ENCODE measurements at places on chromosomes 13 and 19.
A peak's percentile ranks its signal among the peaks of the same experiment; 100 is the strongest.

- DNase-seq = peak; percentile 70
These were observed at the start of gene ZNF350 for GRCh38 chr19:51986309-51987291. Gene ZNF350, minus strand, starts transcription at chr19:51986840. Its CDS starts 12,480 bp downstream, at chr19:51974360.

GRCh38 chr19:46192992-46193650 is 36.4 kb upstream of the IGFL1 start:
- DNase-seq = peak; percentile 22

GRCh38 chr13:101383595-101383994 is 32.7 kb downstream of the NALCN start:
- DNase-seq = no peak

DNA sequence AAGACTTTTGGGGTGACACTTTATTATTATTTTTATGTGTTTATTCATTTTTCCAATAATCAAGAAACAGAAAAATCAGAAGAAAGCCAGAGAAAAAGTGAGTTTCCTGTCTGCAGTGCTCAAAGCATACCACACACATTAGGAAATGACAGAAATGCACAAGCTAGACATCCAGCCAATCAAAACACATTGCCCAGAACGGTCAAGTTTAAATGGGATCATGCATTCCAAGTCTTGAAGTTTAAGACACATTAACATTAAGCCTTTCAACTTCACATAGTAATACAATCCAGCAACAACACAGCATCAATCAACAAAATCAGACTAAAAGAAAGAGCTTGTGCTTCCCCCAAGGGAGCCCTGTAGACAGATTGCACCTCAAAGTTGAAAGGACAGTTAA is 28.7 kb upstream of the MEDAG start:
- DNase-seq = no peak

- no peak for DNase-seq
These were observed 1.4 kb downstream of the CERS4 start for GRCh38 chr19:8210421-8211101.

DNA sequence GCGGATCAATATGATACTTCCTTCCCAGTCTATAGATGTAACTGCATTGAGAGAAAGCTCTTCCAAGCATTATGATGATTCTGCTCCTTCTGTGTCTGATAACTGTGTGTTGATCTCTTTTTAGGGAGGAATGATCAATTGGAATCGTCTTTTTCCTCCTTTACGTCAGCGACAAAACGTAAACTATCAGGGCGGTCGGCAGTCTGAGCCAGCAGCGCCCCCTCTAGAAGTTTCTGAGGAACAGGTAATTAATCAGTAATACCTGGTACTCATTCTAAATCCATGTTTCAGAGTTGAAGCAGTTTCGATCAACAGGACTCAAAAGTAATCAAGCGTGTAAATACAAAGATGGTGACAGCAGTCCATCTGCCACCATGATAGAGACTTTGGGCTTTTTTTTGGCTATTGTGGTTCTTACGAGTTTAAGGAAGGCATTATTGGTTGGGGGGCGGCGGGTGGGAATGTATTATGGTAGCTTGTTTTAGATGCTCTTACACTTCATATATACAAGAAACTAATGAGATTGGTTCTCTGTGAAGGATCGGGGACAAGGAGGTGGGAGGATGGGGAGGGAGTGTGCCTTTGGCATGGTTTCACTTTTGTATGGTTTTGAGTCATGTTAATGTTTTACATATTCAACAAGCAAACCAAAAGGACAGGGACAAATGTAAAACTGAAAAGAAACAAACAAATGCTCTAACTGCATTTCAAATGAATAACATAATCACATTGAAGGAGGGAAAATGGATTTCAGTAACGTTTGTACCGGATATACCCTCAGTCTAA is 60.7 kb upstream of the GPR183 start:
- DNase-seq = no peak

DNA sequence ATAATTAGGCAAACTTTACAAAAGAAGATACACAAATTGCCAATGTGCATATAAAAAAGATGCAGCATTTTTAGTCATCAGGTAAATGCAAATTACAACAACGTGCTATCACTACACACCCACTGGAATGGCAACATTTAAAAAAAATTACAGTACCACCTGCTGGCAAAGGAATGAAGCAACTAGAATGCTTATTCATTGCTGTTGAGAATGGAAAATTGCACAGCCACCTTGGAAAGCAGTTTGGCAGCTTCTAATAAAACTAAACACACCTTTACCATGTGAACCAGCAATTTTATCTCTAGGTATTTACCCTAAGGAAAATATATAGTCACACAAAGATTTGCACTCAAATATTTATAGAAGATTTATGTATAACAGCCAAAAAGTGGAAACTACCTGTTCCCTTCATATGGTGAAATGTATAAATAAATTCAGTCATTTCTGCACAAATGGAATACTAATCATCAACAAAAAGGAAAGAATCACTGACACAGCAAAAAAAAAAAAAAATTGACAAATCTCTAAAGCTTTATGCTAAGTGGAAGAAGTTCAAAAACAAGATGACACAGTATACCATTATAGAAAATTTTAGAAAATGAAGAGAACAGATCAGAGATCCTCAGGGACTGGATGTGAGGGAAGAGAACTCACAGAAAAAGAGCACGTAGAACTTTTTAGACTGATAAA is 30.3 kb downstream of the OXGR1 start:
- DNase-seq = no peak

DNA sequence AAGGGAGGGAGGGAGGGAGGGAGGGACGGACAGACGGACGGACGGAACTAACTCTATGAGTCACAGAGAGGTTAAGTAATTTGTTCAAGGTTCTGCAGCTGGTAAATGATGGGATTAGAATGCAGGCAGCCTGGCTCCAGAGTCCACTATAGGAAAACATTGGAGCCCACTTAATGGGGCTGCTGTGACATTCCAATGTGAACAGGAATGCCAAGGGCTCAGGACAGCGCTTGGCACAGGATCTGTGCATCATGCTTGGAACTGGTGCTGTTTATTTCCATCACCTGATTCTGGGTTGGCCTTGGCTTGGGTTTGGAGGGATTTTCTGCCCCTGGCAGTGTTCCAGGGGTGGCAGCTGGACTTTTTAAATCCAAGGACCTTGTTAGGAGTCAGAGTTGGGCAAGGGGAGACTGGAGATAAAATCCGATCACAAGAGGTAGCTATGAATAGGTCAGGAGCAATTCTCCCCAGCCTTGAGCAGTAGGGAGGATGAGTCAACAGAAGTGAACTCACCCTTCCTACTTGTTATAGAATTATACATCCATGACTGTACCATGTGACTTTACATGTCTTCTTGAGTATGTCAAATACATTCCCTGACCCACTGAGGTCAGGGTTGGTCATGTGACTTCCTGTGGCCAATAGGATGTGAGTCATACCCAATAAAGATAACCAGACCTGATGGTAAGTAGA is 7.8 kb upstream of the HIF3A start:
- DNase-seq = no peak

GRCh38 chr19:2523630-2524311 is 47.8 kb downstream of the GADD45B start:
- no peak for DNase-seq

Data from stimulated activated CD8-positive, alpha-beta memory T cell treated with anti-CD3 and anti-CD28 coated beads, Interleukin-15, amount 100 ng/mL, for 48 hours (primary cell).